ENCODE measurements at places on chromosomes 1 and 21.

- no peak for DNase-seq
- H3K36me3 ChIP-seq: no peaks in the 10 kb centered on the region
- H3K4me3 ChIP-seq: no peak overlapping the region
- no peak overlapping the region for H3K27ac ChIP-seq
- H3K27me3 ChIP-seq: no peaks in the 10 kb centered on the region
These were observed 16.3 kb upstream of the PINK1 start for GRCh38 chr1:20616847-20617487.

DNA sequence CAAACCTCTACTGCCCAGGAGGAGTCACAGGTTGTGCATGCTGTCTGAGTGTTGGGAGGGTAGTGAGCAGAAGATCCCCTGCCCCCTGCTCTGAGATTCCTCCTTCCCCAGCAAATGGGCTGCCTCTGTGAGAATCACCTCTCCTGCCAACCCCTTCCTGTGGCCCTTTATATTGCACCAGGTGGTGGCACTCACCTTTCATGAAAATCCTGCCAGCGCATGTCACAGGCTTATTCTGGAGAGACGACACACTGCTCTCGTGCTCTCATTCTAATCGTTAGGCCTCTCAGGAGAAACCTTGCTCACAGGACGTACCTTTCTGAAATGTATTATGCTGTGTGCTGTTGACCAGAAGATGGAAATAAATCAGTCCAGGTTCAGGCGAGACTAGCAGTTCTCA lies 113.7 kb downstream of the RGL1 start:
- H3K27me3 ChIP-seq: no peaks in the 10 kb centered on the region
- peaks cover 10% of the 10 kb centered on the region for H3K4me1 ChIP-seq
- H3K27ac ChIP-seq: no peak overlapping the region
- no peak for DNase-seq
- H3K36me3 ChIP-seq: peaks cover 56% of the 10 kb centered on the region

GRCh38 chr1:93614986-93615581 lies 66.6 kb downstream of the BCAR3 start:
- no peaks in the 10 kb centered on the region for H3K36me3 ChIP-seq
- H3K4me1 ChIP-seq: peaks cover 46% of the 10 kb centered on the region
- H3K27ac ChIP-seq: peak overlapping the region; percentile 44
- DNase-seq: no peak
- H3K27me3 ChIP-seq: no peaks in the 10 kb centered on the region
- H3K4me3 ChIP-seq: no peak overlapping the region

GRCh38 chr21:33266050-33266788 lies at the start of gene IL10RB:
TSS of gene IL10RB (plus strand) at chr21:33266367. CDS start at chr21:33266466, 99 bp downstream.
- peak within 1 kb of the TSS; percentile 84 for H3K27ac ChIP-seq
- peaks cover 28% of the 10 kb centered on the region for H3K4me1 ChIP-seq
- H3K27me3 ChIP-seq: no peaks in the 10 kb centered on the region

DNA sequence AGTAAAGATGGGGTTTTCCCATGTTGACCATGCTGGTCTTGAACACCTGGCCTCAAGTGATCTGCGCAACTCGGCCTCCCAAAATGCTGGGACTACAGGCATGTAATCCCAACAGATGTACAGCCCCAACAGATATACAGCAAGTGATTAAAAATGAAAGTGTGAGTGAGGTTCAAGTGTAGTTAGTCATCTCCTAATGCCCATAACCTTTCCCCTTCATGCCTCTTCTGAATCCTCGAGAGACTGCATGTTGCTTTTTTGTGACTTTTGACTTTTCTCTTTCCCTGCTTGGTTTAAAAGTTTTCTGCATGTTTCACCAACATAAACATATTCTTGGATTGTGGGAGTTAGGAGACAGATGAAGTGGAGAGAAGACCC lies 31.2 kb downstream of the KCNK2 start:
- no peaks in the 10 kb centered on the region for H3K27me3 ChIP-seq
- peaks cover 15% of the 10 kb centered on the region for H3K4me1 ChIP-seq
- H3K36me3 ChIP-seq: no peaks in the 10 kb centered on the region
- DNase-seq: no peak

DNA sequence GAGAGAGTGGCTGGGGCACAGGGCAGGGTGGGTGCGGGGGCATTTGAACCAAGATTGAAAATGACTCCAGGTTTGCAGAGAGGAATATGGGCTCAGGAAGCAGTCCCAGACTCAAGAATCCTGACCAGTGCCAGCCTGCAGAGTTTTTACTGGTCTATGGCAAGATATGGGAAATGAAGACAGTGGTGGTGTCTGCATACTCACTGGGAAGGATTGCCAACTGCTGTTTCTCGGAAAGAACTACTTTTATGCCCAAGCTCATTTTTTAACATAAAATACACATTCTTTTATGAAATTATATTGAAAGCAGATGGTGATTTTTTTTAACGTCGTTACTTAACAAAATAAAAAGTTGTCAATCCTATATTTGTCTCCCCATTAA lies 401.8 kb downstream of the CAMTA1 start:
- H3K27ac ChIP-seq: no peak overlapping the region
- H3K4me3 ChIP-seq: no peak overlapping the region
- no peaks in the 10 kb centered on the region for H3K36me3 ChIP-seq
- no peaks in the 10 kb centered on the region for H3K4me1 ChIP-seq
- no peak for DNase-seq
- H3K27me3 ChIP-seq: peaks cover 7% of the 10 kb centered on the region

DNA sequence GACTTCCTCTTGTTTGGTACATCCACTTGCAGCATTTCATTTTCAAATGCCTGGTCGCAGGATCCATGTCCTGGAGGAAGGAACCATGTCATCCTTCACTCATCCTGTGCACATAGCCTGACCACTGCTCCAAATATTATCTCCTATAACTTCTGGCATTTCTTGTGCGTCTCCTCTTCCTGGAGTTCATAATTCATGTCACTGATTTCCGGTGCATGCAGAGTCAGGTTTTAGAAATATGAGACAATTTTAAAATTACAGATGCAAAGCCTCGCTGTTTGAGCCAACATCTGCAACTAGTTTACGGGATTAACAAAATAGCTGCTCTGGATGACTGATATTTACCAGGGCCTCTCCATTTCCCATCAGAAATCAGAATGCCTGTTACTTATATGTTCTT lies 268.1 kb downstream of the DNM3 start:
- no peak overlapping the region for H3K27ac ChIP-seq
- H3K27me3 ChIP-seq: no peaks in the 10 kb centered on the region
- no peak overlapping the region for H3K4me3 ChIP-seq
- H3K4me1 ChIP-seq: peaks cover 6% of the 10 kb centered on the region
- H3K36me3 ChIP-seq: no peaks in the 10 kb centered on the region

DNA sequence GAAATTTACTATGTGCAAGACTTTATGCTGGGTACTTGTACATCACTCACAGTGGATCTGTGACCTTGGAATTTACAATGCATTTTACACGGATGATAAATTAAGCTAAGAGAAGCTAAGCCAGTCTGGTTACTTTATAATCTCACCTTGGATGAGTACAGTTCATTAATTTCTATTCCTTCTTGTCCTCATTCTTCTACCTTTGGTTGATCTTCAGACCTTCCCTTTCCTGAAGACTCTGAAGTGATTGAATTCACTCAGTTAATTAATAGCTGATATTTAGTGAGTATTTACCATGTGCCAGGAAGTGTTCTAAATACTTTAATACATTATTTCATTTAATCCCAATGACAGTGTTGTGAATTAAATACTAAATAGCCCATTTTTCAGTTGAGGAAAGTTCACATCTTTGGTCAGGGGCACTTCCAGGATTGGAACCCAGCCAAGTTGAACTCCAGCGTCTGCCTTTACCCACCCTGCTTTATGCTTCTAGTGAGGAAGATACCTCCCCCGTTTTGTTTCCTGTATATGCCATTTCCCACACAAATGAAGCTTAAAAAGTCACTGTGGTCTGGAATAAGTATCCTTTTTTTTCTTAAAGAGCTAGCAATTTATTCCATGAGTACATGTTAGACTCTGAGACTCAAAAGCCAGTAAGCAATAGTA lies 146.6 kb downstream of the TLR5 start:
- peaks cover 14% of the 10 kb centered on the region for H3K4me1 ChIP-seq
- no peaks in the 10 kb centered on the region for H3K27me3 ChIP-seq
- H3K27ac ChIP-seq: no peak overlapping the region
- H3K36me3 ChIP-seq: no peaks in the 10 kb centered on the region
- H3K4me3 ChIP-seq: no peak overlapping the region
- DNase-seq: no peak
